Cardiac muscle cell (in vitro differentiated cells and primary cell): ENCODE measurements at places on chromosomes 1 and 21. TPM values are rescaled to one million over a fixed set of nuclear protein-coding genes. Genes with fewer than 3 reads are reported as not detected.
A peak's percentile ranks its signal among the peaks of the same experiment; 100 is the strongest.

The KLHDC7A gene
- not detected in 2 replicates for polyA plus RNA-seq

The DISP1 gene
- 7.0 and 10.7 TPM in 2 replicates for polyA plus RNA-seq

The SLC45A1 gene
- polyA plus RNA-seq = 0.34 and 0.79 TPM in 2 replicates

The MYBPHL gene
- 0.57 TPM in 1 of 2 replicates, not detected in the other for polyA plus RNA-seq

The MROH9 gene
- polyA plus RNA-seq = not detected in 2 replicates

The IVL gene
- polyA plus RNA-seq = not detected in 2 replicates

The PKP1 gene
- polyA plus RNA-seq = not detected in 2 replicates

The FPGT gene
- polyA plus RNA-seq = 11.0 and 11.7 TPM in 2 replicates

- no peak overlapping the region for H3K4me3 ChIP-seq
- no peaks in the 10 kb centered on the region for H3K27me3 ChIP-seq
- peaks cover 2% of the 10 kb centered on the region for H3K4me1 ChIP-seq
- no peaks in the 10 kb centered on the region for H3K36me3 ChIP-seq
- no peak for DNase-seq
- H3K27ac ChIP-seq = no peak overlapping the region
Measured at GRCh38 chr1:166999075-166999474, 10.0 kb downstream of the MAEL start.

- peak; percentile 32 for DNase-seq
- H3K36me3 ChIP-seq = no peaks in the 10 kb centered on the region
- no peak overlapping the region for H3K4me3 ChIP-seq
- H3K4me1 ChIP-seq = peaks cover 35% of the 10 kb centered on the region
- peaks cover 34% of the 10 kb centered on the region for H3K27me3 ChIP-seq
- peak overlapping the region; percentile 81 for H3K27ac ChIP-seq
Measured at GRCh38 chr1:154497026-154497806, 4.8 kb upstream of the TDRD10 start.

DNA sequence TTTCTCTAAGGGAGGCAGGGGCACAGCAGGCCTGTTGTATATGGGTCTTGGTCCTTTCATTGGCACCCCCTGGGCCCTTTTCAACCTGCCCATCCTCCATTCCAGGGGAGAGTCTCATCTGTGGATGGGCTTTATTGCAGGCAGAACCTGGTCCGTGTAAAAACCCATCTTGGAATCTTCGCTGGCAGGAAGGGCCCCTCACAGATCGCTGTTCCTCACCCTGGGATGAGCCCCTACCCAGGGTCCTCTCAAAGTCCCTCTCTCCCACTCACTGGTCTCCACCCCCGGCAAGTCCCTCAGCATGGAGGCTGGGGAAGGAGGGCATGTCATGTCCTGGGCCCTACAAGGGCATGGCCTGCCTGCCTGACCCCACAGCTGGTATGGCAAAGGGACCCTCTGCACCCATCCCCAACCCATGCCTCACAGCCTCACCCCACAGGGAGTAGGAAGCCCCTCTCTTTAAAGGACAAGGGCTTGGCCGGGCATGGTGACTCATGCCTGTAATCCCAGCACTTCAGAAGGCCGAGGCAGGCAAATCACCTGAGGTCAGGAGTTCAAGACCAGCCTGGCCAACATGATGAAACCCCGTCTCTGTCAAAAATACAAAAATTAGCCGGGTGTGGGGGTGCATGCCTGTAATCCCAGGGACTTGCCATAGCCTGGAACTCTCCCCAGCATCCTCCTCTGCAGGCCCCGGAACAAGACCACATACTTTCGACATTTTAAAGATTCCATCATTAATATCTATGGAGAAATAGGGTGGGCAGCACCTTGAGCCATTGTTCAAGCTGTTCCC lies 13.2 kb upstream of the CDA start:
- H3K4me3 ChIP-seq = no peak overlapping the region
- no peaks in the 10 kb centered on the region for H3K4me1 ChIP-seq
- DNase-seq = no peak
- H3K36me3 ChIP-seq = no peaks in the 10 kb centered on the region

GRCh38 chr1:223062177-223062576 lies 80.9 kb downstream of the TLR5 start:
- no peaks in the 10 kb centered on the region for H3K4me1 ChIP-seq
- no peak for DNase-seq
- H3K27ac ChIP-seq = no peak overlapping the region
- no peak overlapping the region for H3K4me3 ChIP-seq

- DNase-seq = no peak
- no peak overlapping the region for H3K27ac ChIP-seq
- H3K4me1 ChIP-seq = peaks cover 7% of the 10 kb centered on the region
- H3K4me3 ChIP-seq = no peak overlapping the region
Measured at GRCh38 chr1:44415013-44415412, 10.0 kb downstream of the RNF220 start.

- H3K27me3 ChIP-seq = no peaks in the 10 kb centered on the region
- H3K36me3 ChIP-seq = no peaks in the 10 kb centered on the region
- DNase-seq = peak; percentile 33
- H3K4me1 ChIP-seq = peaks cover 11% of the 10 kb centered on the region
Measured at GRCh38 chr1:155499953-155500639, 62.5 kb downstream of the ASH1L start.

- no peaks in the 10 kb centered on the region for H3K27me3 ChIP-seq
- no peaks in the 10 kb centered on the region for H3K36me3 ChIP-seq
- H3K4me1 ChIP-seq = peaks cover 29% of the 10 kb centered on the region
- DNase-seq = no peak
Measured at GRCh38 chr1:220746851-220747250, 1.3 kb upstream of the MTARC2 start.

- no peak overlapping the region for H3K27ac ChIP-seq
- no peaks in the 10 kb centered on the region for H3K4me1 ChIP-seq
- no peaks in the 10 kb centered on the region for H3K27me3 ChIP-seq
- H3K36me3 ChIP-seq = no peaks in the 10 kb centered on the region
Measured at GRCh38 chr1:108877348-108878159, 769 bp downstream of the GPSM2 start.

DNA sequence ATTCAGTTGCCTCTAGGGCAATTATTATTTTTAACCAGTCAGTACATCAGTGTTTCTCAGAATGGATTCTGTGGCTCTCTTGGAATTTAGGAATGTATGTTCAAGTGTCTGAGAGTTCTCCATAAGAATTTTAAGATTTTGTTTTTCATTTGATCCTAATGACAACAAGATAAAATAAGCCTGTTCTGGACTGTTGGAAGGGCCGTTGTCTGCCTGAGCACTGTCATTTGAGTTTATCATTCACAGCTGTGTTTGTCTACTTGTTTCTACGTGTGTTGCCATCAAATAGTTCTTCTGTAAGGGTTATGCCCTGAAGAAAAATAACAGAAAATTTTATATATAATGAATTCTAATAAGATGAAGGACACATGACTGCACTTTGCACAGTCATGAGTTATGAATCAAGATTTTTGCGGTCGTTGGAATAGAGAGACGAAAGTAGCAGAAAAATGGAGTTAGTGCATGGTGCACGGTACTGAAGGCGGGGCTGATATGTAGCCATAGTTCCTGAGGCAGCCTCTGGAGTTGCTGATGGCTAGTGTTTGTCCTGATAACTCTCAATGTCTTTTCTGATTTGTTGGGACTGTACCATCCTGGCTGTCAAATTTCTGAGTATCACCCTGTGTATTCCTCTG lies 92.5 kb downstream of the NOS1AP start:
- DNase-seq = no peak
- peaks cover 12% of the 10 kb centered on the region for H3K4me1 ChIP-seq
- no peak overlapping the region for H3K4me3 ChIP-seq
- H3K27me3 ChIP-seq = no peaks in the 10 kb centered on the region
- no peak overlapping the region for H3K27ac ChIP-seq

DNA sequence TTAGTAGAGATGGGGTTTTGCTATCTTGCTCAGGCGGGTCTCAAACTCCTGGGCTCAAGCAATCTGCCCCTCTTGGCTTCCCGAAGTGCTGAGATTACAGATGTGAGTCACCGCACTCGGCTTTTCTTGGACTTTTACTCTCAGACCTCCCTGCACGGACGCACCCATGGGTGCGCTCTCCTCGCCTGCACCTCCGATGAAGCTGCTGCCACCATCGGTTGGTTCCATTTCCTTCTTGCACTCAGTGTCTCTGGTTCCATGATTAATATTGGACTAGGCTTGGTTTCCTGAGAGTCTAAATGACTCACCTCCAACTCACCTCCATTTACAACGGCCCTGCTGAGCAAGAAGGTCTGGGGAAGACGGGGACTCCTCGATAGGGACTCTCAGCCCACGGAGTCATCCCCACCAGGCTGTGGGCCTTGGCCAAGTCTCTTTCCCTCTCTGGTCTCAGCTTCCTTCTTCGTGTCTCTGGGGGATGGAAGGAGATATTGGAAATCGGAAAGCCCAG lies 6.7 kb upstream of the TNFRSF8 start:
- no peak overlapping the region for H3K4me3 ChIP-seq
- no peak for DNase-seq
- no peaks in the 10 kb centered on the region for H3K4me1 ChIP-seq
- no peaks in the 10 kb centered on the region for H3K36me3 ChIP-seq
- peaks cover 16% of the 10 kb centered on the region for H3K27me3 ChIP-seq

GRCh38 chr1:228941666-228942065 lies 206.4 kb downstream of the RHOU start:
- no peak for DNase-seq
- H3K36me3 ChIP-seq = no peaks in the 10 kb centered on the region
- H3K27me3 ChIP-seq = no peaks in the 10 kb centered on the region

GRCh38 chr1:22665752-22666151 lies 12.7 kb downstream of the C1QB start:
- H3K27ac ChIP-seq = no peak overlapping the region
- no peak overlapping the region for H3K4me3 ChIP-seq
- H3K4me1 ChIP-seq = no peaks in the 10 kb centered on the region
- H3K27me3 ChIP-seq = no peaks in the 10 kb centered on the region
- H3K36me3 ChIP-seq = no peaks in the 10 kb centered on the region

- H3K4me1 ChIP-seq = no peaks in the 10 kb centered on the region
- DNase-seq = no peak
- no peak overlapping the region for H3K4me3 ChIP-seq
- no peaks in the 10 kb centered on the region for H3K36me3 ChIP-seq
- no peaks in the 10 kb centered on the region for H3K27me3 ChIP-seq
- H3K27ac ChIP-seq = no peak overlapping the region
Measured at GRCh38 chr1:241375886-241376285, 18.9 kb upstream of the RGS7 start.

- H3K27ac ChIP-seq = no peak overlapping the region
- H3K4me3 ChIP-seq = no peak overlapping the region
- DNase-seq = no peak
- H3K27me3 ChIP-seq = no peaks in the 10 kb centered on the region
Measured at GRCh38 chr1:242784807-242785206, 260.3 kb upstream of the PLD5 start.
